ENCODE measurements at places on chromosomes 5 and 9. TPM values are rescaled to one million over a fixed set of nuclear protein-coding genes. Genes with fewer than 3 reads are reported as not detected.
A peak's percentile ranks its signal among the peaks of the same experiment; 100 is the strongest.

The RMND5B gene
- 49.8 TPM for total RNA-seq

The CLIC3 gene
- total RNA-seq: not detected

GRCh38 chr9:114096866-114097612, 2.1 kb downstream of the KIF12 start:
- peak; percentile 13 for DNase-seq
- no peaks in the 10 kb centered on the region for H3K36me3 ChIP-seq
- peak overlapping the region; percentile 88 for H3K27ac ChIP-seq
- no peaks in the 10 kb centered on the region for H3K27me3 ChIP-seq

GRCh38 chr5:39062530-39062929, 11.7 kb downstream of the RICTOR start:
- H3K4me3 ChIP-seq: no peak overlapping the region
- DNase-seq: no peak
- peaks cover 27% of the 10 kb centered on the region for H3K4me1 ChIP-seq

DNA sequence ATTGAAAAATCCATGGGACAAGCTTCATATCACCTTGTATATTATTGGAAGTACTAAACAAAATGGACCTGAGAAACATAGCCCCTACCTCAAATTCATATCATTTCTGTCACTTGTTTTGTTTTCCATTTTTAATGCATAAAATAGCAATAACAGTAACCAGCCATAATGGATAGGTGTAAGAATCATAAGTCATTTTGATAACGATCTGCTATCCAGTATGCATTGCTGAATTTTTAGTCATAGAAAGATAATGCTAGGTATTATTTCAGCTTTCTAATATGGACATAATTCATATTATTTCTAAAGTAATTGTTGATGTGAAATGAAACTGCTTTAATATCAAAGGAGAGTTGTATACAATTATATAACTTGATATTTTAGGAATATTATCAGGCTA, 1.1 kb upstream of the LRRC70 start:
- no peaks in the 10 kb centered on the region for H3K27me3 ChIP-seq
- H3K27ac ChIP-seq: no peak overlapping the region
- H3K4me3 ChIP-seq: no peak overlapping the region
- no peaks in the 10 kb centered on the region for H3K4me1 ChIP-seq
- no peak for DNase-seq
- H3K36me3 ChIP-seq: no peaks in the 10 kb centered on the region

DNA sequence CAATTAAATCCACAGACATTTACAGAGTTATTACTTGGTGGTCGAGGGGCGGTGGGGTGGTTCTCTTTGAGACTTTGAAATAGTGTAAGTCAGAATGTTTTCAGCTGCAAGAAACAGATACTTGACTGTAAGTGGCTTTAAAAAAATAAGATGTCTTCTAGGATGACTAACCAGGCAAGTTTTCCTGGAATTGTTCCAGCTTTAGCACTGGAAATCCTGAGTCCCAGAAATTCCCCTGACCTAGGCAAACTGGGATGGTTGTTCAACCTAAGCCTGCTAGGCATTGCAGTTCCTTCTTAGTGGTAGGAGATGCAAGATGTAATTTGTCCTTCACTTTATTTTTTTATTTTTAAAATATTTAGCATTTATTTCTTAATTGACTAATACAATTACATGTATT, 169.5 kb upstream of the POC5 start:
- H3K27ac ChIP-seq: no peak overlapping the region
- H3K4me3 ChIP-seq: no peak overlapping the region
- no peak for DNase-seq
- no peaks in the 10 kb centered on the region for H3K27me3 ChIP-seq
- no peaks in the 10 kb centered on the region for H3K4me1 ChIP-seq

Data from body of pancreas (tissue), 4 donors.